Inflammatory macrophage treated with lipopolysaccharide for 1 hour (primary cell): ENCODE measurements at places on chromosomes 4 and X.

DNA sequence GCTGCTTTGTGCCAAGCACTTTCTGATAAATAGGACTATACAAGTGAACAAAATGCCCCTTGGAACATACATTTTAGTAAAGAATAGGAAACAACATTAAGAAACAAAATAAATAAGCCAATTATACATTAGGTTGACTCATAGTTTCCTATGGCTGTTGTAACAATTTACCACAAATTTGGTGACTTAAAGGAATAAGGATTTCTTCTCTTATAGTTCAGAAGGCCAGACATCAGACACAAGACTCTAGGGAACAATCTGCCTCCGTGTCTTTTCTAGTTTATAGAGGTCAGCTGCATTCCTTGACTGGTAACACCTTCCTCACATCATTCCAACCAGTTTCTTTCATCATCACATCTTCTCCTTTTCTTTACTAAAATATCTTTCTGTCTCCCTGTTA is 235.9 kb upstream of the PCDH18 start:
- no peak for DNase-seq

DNA sequence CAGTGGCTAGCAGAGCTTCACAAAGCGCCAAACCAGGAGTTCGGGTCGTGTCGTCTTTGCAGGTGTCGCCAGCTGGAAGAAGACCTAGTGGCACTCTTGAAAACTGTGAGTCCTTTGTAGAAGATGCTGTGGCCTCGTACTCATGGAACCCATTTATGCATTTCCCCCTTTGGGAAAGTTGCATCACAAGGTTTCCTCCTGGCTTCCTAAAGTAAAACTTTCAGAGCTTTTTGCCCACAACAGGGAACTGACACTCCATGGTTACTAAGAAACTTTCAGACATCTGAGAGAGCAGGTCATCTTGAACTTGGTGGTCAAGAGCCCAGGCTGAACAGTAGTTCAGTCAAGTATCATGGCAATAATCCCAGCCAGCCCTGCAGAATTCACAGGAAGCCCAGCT is 15.9 kb upstream of the NOCT start:
- peak; percentile 43 for DNase-seq

GRCh38 chr4:84455697-84456096 is 43.4 kb downstream of the NKX6-1 start:
- DNase-seq, result no peak

DNA sequence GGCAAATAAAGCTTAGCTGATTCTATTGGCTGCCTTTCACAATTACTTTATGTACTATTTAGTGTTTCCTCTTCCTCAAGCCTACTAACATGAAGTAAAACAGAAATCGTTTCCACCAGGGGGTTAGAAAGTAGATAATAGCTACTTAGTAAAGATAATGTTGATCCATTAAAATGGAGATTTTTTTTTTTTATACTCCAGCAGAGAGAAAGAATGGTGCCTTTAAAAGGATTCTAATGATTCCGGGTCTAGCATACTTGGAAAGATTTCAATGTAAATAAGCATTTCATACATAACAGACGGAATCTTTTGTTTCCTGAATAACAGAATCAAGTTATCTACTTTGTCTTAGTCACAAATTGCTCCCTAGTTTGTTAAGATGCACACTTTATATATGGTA is 37.1 kb downstream of the GK start:
- no peak for DNase-seq

- no peak for DNase-seq
Measured at GRCh38 chr4:163913571-163913970, 419.1 kb downstream of the TMA16 start.

DNA sequence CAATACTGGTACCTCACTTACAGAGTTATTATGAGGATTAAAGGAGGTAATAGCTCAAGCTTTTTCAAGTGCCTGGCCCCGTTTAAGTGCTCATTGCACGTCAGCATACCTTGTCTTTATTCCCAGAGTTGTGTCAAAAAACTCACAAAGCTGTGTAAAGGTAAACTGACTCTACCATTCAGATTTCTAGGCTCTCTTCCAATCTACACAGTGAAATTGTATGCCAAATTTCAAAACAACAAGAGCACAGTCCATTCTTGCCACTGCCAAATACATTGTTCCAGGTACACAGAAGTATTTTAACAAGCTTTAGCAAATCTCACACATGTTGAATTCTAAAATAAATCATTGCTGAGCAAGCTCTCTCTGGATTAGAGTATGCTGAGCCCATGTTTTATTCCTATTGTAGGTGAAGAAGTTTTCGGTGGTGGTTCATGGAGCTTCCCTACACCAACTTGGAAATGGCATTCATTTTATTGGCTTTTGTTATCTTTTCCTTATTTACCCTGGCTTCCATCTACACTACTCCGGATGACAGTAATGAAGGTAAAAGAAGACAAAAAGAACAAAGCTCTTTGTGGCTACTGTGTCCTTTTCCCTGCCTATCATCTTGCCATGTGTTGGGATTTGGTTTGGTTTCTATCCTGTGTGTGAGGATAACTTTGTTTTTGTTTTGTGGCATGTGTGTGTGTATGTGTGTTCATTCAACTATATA is 16.2 kb downstream of the SMIM31 start:
- DNase-seq, result no peak

- no peak for DNase-seq
Measured at GRCh38 chr4:94892051-94892450, 134.3 kb downstream of the BMPR1B start.

DNA sequence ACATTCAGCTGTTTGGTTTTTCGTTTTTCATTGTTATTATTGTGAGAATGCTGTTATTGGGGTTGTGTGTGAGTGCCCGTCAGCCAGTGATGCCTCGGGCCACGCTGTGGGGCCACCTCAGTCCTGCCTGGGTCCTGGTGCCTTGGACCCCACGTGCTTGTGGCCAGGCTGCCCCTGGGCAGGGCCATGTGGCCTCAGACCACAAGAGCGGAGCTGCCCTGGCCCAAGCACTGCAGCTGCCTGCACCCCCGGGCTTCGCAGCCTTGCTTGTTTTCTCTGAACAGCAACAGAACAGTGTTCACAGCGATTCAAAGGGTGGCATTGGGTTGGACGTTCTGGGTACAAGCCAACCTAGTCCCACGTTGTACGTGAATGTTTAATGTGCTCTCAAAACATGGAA is 56.9 kb downstream of the CPLX1 start:
- no peak for DNase-seq

- no peak for DNase-seq
Measured at GRCh38 chr4:84378356-84378755, 120.7 kb downstream of the NKX6-1 start.

- no peak for DNase-seq
Measured at GRCh38 chr4:78553529-78554060, 2.0 kb downstream of the ANXA3 start.

- no peak for DNase-seq
Measured at GRCh38 chr4:82712561-82712960, 86.0 kb downstream of the SCD5 start.

DNA sequence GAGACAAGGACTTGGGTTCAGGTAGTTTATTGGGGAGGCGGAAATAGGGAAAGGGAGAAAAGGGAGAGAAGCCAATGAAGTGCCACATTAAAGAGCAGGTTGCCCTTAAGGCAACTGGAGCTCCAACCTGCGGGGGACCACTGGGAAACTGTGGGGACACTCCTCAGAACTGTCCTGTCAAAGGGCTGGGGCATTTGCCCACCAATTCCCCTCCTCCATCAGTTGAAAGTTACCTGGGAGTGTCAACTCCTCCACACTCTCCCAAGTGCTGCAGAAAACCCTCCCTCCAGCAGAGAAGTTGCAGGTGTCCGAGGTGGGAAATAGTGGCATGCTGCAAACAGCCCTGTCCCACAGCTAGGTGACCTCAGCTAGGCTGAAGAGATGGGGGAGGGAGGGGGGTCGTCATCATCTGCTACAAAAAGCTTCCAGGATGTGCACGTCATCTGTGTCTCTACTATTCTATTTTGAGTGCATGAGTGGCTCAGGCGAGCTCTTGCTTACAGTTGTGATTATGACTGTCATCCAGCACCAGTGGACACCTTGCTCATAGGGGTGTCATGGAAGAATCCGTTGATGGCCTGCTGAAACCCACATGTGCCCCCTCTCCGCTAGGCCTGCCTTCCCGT is 41.5 kb upstream of the XPNPEP2 start:
- no peak for DNase-seq

GRCh38 chr4:48366611-48367010 is 25.3 kb downstream of the SLAIN2 start:
- no peak for DNase-seq

- peak; percentile 76 for DNase-seq
Measured at GRCh38 chr4:54107951-54108748, 8.2 kb downstream of the GSX2 start.

DNA sequence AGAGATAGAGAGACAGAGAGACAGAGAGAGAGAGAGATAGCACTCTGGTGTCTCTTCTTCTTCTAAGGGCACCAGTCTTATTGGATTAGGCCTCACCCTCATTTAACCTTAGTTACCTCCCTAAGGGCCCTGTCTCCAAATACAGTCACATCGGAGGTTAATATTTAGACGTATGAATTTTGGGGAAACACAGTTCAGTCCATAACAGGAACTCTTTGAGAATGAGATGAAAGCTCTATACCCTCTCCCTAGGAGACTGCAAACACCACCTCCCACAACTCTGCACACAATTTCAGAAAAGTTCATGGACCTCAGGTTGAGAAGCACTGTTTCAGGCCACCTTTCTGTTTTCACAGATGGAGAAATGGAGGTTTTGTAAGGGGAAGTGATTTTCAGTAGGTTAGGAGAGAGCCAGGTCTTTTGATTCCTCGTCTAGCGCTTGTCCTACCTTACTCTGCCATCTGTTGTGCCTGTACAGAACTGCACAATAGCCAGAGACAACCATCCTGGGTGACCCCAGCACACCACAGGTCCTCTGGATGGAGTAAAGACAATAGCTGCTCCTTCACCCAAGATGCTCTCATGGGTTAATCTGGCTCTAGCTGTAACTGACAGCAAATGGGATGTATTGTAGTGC is 16.9 kb upstream of the LOC101059915 start:
- no peak for DNase-seq

GRCh38 chr4:152808670-152809069 is 28.9 kb downstream of the ARFIP1 start:
- no peak for DNase-seq
